ENCODE measurements at places on chromosomes 12 and 14. TPM values are rescaled to one million over a fixed set of nuclear protein-coding genes. Genes with fewer than 3 reads are reported as not detected.

- peak; percentile 77 for DNase-seq
These were observed 67.6 kb downstream of the FOXN3 start for GRCh38 chr14:89349171-89350008.

DNA sequence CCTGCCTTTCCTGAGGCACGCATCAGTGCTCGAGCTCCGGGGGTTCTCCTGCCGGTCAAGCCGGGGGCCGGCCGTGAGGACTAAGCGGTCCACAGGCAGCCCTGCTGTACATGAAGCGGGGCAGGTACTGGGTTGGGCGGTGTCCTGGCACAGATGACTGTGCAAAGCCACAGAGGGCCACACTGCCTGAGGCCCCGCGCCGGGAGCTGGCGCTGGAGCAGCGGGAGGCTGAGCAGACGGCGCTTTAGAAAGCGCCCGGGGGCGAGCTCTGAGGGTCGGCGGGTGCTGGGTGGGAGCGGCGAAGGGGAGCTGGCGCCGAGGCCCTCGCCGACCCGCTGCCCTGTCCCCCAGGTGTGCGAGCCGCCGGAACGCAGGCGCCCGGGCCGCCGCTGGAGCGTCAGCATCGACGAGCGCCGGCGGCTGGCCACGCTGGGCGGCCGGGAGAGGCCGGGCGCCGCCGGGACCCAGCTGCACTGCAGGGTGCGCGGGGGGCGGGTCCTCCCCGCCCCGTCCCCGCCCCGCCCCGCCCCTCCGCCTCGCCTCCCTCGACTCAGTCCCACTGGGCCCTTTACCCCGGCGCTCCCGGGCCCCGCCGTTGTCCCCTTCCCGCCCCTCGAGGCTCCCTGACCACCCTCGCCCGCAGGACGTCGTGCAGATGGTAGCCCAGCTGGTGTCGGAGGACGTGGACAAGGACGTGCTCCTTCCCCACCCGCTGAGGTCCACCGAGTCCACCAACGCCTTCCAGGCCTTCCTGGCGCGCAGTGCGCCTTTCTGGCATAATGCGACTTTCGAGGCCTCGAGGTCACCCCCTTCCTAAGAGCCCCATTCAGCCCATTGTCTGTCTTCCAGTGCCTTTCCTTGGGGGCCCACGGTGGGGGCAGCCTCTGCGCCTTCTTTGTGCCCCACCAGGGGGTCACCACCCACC, 8.3 kb upstream of the MTA1 start:
- DNase-seq: no peak

GRCh38 chr14:24377126-24377525, 9.1 kb downstream of the NFATC4 start:
- DNase-seq: no peak

GUCY2C gene
- total RNA-seq: under 0.01 TPM

KLRF2 gene
- not detected for total RNA-seq
